ENCODE measurements at places on chromosomes 5 and 9. TPM values are rescaled to one million over a fixed set of nuclear protein-coding genes. Genes with fewer than 3 reads are reported as not detected.

The VCAN gene
- total RNA-seq: 25.2 TPM

The OGN gene
- 19.2 TPM for total RNA-seq

The MEIKIN gene
- total RNA-seq: not detected

The FSTL4 gene
- not detected for total RNA-seq

The SPINK4 gene
- not detected for total RNA-seq

The NOXA1 gene
- 2.0 TPM for total RNA-seq

The ST8SIA4 gene
- total RNA-seq: 3.2 TPM

The TMEM215 gene
- not detected for total RNA-seq

The CREBRF gene
- total RNA-seq: 24.1 TPM

GRCh38 chr5:141701360-141702119 lies 19.5 kb upstream of the ARAP3 start:
- H3K36me3 ChIP-seq: no peaks in the 10 kb centered on the region
- no peak for DNase-seq
- H3K4me3 ChIP-seq: peak overlapping the region; percentile 65
- H3K27me3 ChIP-seq: peaks cover 66% of the 10 kb centered on the region

GRCh38 chr9:125626187-125626586 lies 80.8 kb downstream of the MAPKAP1 start:
- H3K36me3 ChIP-seq: no peaks in the 10 kb centered on the region
- DNase-seq: no peak
- H3K4me3 ChIP-seq: no peak overlapping the region
- no peaks in the 10 kb centered on the region for H3K27me3 ChIP-seq
- no peak overlapping the region for H3K27ac ChIP-seq
- H3K4me1 ChIP-seq: peaks cover 7% of the 10 kb centered on the region

- H3K4me3 ChIP-seq: no peak overlapping the region
- peaks cover 34% of the 10 kb centered on the region for H3K4me1 ChIP-seq
- H3K36me3 ChIP-seq: no peaks in the 10 kb centered on the region
- H3K27me3 ChIP-seq: no peaks in the 10 kb centered on the region
These were observed 240.7 kb downstream of the CSNK1G3 start for GRCh38 chr5:123752552-123753179.

- peak; percentile 61 for DNase-seq
- peak overlapping the region; percentile 97 for H3K27ac ChIP-seq
- no peaks in the 10 kb centered on the region for H3K27me3 ChIP-seq
- H3K4me1 ChIP-seq: peaks cover 58% of the 10 kb centered on the region
These were observed 1.0 kb upstream of the RXRA start for GRCh38 chr9:134325096-134325812.

DNA sequence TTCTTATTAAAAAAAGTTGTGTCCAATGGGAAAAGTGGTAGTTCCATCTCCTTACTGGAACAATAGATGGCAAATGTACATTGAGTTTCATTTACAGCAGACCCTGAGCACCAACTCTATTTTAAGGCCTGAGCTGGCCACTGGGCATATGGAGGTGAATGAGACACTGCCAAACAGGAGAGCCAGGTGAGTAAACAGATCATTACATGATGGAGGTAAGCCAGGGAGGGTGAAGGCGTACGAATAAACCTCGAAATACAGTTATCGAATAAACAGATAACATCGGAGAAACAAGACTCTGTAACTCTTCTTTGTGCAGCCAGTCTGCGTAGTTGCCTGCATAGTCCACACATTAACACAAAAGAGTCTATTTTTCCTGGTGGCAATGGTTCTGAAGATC lies 446.4 kb upstream of the KLF4 start:
- no peak for DNase-seq
- H3K4me1 ChIP-seq: no peaks in the 10 kb centered on the region
- H3K4me3 ChIP-seq: no peak overlapping the region
- H3K27ac ChIP-seq: no peak overlapping the region

DNA sequence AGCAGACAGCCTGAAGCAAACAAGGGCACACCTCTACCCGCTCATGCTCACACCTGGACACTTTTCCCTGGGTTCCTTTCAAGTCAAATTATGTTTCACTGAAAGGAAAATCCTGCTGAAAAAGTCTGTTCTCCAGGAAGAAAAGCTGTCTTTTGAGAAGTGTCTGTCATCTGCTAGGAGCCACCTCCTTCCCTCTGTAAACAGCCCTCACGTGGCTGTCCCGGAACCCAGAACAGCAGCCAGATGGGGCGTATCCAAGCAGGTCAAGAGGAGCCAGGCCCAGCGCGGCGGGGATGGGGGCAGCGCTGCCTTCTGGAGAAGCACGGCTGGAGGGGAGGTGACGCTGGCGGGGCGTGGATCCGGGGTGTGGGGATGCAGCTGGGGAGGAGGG lies at the start of gene PNPLA7:
PNPLA7 (minus strand) TSS at position 172 of the 391 bp plus-strand sequence. CDS start 205 bp downstream, outside the sequence.
- H3K4me3 ChIP-seq: peak within 1 kb of the TSS; percentile 97
- peak within 1 kb of the TSS; percentile 99 for H3K27ac ChIP-seq
- DNase-seq: peak; percentile 91
- H3K4me1 ChIP-seq: peaks cover 48% of the 10 kb centered on the region
- peaks cover 15% of the 10 kb centered on the region for H3K36me3 ChIP-seq
- H3K27me3 ChIP-seq: no peaks in the 10 kb centered on the region

GRCh38 chr5:135133698-135134515 lies 99.9 kb upstream of the PITX1 start:
- DNase-seq: no peak
- H3K4me3 ChIP-seq: no peak overlapping the region
- H3K4me1 ChIP-seq: no peaks in the 10 kb centered on the region
- no peak overlapping the region for H3K27ac ChIP-seq

DNA sequence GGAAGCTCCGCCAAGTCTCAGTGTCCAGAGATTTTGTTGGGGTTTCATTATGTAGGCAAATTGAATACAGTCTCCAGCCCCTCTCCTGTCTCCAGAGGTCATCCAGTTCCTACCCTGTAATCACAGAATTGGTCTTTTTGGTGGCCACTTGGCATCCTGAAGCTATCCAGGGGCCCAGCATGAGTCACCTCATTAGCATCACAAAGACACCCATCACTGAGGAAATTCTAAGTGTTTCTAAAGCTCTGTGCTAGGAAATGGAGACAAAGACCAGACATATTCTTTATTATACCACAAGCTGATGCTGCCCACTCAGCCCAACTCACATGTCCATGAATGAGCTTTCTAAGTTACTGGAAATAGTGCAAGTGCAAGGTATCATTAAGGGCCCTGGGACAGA lies 229.9 kb downstream of the DOCK8 start:
- H3K36me3 ChIP-seq: no peaks in the 10 kb centered on the region
- no peaks in the 10 kb centered on the region for H3K27me3 ChIP-seq
- H3K4me3 ChIP-seq: no peak overlapping the region

GRCh38 chr5:85896514-85896913 lies 721.2 kb upstream of the COX7C start:
- no peaks in the 10 kb centered on the region for H3K36me3 ChIP-seq
- H3K27me3 ChIP-seq: no peaks in the 10 kb centered on the region
- H3K4me3 ChIP-seq: no peak overlapping the region
- no peak overlapping the region for H3K27ac ChIP-seq

DNA sequence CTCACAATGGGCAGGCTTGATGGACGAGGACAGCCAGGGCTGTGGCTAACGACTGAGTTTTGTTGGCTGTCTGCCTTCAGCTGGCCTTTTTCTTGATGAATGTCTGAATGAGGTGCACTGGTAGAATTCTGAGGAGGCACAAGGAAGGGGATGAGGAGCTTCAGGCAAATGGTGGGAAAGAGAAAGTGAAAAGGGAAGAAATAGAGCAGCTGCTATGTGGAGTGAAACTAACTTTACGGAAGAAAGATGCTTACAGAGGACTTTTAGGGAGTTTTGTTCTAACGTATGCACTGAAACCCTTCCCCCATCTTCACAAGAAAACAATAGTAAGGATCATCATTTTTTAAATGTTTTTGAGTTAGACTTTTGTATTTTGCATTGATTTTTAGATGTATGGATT lies 45.3 kb downstream of the OR2K2 start:
- H3K27ac ChIP-seq: no peak overlapping the region
- no peaks in the 10 kb centered on the region for H3K4me1 ChIP-seq
- H3K36me3 ChIP-seq: no peaks in the 10 kb centered on the region
- DNase-seq: no peak
- peaks cover 5% of the 10 kb centered on the region for H3K27me3 ChIP-seq

GRCh38 chr5:131996210-131997025 lies 15.0 kb downstream of the ACSL6 start:
- H3K27ac ChIP-seq: no peak overlapping the region
- no peak for DNase-seq
- no peaks in the 10 kb centered on the region for H3K36me3 ChIP-seq
- no peaks in the 10 kb centered on the region for H3K4me1 ChIP-seq
- no peaks in the 10 kb centered on the region for H3K27me3 ChIP-seq
- no peak overlapping the region for H3K4me3 ChIP-seq

GRCh38 chr5:80234116-80234948 lies 21.5 kb downstream of the SERINC5 start:
- no peaks in the 10 kb centered on the region for H3K27me3 ChIP-seq
- H3K4me1 ChIP-seq: peaks cover 18% of the 10 kb centered on the region
- H3K27ac ChIP-seq: no peak overlapping the region

GRCh38 chr5:175524211-175524610 lies 45.9 kb downstream of the SFXN1 start:
- no peaks in the 10 kb centered on the region for H3K4me1 ChIP-seq
- no peak for DNase-seq
- H3K27ac ChIP-seq: no peak overlapping the region
- no peaks in the 10 kb centered on the region for H3K27me3 ChIP-seq
- no peak overlapping the region for H3K4me3 ChIP-seq
- H3K36me3 ChIP-seq: peaks cover 88% of the 10 kb centered on the region

DNA sequence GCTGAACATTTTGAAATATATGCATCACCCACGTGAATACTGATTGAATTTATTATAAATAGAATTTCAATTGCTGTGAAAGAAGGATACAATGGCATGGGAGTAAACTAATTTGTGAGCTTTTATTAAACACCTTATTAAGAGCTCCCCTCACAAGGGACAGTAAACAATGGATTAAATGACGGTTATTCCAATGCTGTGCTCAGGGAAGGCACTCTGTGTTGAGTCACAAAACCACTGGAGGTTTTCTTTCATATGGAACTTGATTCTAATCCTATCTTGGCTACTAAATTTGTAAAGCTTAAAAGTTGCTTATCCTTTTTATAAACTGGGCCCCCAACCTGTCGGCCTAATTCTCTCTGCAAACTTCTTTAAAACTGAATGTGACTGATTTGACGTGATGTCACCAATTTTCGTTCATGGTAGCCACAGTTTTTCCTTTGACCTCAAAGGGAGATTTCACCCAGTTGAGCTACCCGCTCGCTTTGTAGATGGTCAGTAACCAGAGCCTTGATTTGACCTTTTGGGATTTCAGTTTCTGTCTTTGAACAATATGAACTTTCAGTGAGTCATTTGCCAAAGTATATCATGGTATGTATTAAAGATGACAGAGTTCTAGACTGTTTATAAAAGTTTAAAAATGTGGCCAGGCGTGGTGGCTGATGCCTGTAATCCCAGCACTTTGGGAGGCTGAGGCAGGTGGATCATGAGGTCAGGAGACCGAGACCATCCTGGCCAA lies 61.3 kb upstream of the PIK3R1 start:
- H3K27ac ChIP-seq: no peak overlapping the region
- peaks cover 4% of the 10 kb centered on the region for H3K4me1 ChIP-seq
- H3K36me3 ChIP-seq: no peaks in the 10 kb centered on the region
- H3K27me3 ChIP-seq: no peaks in the 10 kb centered on the region
- no peak overlapping the region for H3K4me3 ChIP-seq
- no peak for DNase-seq

GRCh38 chr9:36765077-36765390 lies 192.3 kb downstream of the MELK start:
- no peak overlapping the region for H3K27ac ChIP-seq
- no peak overlapping the region for H3K4me3 ChIP-seq
- H3K27me3 ChIP-seq: peaks cover 75% of the 10 kb centered on the region
- DNase-seq: no peak

- no peaks in the 10 kb centered on the region for H3K4me1 ChIP-seq
- H3K4me3 ChIP-seq: no peak overlapping the region
- H3K36me3 ChIP-seq: no peaks in the 10 kb centered on the region
- H3K27ac ChIP-seq: no peak overlapping the region
- no peak for DNase-seq
These were observed 539.9 kb downstream of the BRINP1 start for GRCh38 chr9:118829334-118829733.

GRCh38 chr9:93315118-93315517 lies 131.2 kb downstream of the WNK2 start:
- H3K27me3 ChIP-seq: peaks cover 4% of the 10 kb centered on the region
- no peak for DNase-seq
- no peak overlapping the region for H3K27ac ChIP-seq
- H3K4me1 ChIP-seq: no peaks in the 10 kb centered on the region
- no peak overlapping the region for H3K4me3 ChIP-seq

GRCh38 chr9:114099669-114100270 lies 678 bp upstream of the KIF12 start:
- no peak overlapping the region for H3K27ac ChIP-seq
- no peak overlapping the region for H3K4me3 ChIP-seq
- H3K4me1 ChIP-seq: peaks cover 15% of the 10 kb centered on the region
- H3K27me3 ChIP-seq: peaks cover 58% of the 10 kb centered on the region
- no peak for DNase-seq
- H3K36me3 ChIP-seq: no peaks in the 10 kb centered on the region

GRCh38 chr5:127011961-127012644 lies 18.3 kb downstream of the MARCHF3 start:
- no peaks in the 10 kb centered on the region for H3K27me3 ChIP-seq
- no peak for DNase-seq
- peaks cover 70% of the 10 kb centered on the region for H3K4me1 ChIP-seq
- no peak overlapping the region for H3K4me3 ChIP-seq
- peak overlapping the region; percentile 68 for H3K27ac ChIP-seq

DNA sequence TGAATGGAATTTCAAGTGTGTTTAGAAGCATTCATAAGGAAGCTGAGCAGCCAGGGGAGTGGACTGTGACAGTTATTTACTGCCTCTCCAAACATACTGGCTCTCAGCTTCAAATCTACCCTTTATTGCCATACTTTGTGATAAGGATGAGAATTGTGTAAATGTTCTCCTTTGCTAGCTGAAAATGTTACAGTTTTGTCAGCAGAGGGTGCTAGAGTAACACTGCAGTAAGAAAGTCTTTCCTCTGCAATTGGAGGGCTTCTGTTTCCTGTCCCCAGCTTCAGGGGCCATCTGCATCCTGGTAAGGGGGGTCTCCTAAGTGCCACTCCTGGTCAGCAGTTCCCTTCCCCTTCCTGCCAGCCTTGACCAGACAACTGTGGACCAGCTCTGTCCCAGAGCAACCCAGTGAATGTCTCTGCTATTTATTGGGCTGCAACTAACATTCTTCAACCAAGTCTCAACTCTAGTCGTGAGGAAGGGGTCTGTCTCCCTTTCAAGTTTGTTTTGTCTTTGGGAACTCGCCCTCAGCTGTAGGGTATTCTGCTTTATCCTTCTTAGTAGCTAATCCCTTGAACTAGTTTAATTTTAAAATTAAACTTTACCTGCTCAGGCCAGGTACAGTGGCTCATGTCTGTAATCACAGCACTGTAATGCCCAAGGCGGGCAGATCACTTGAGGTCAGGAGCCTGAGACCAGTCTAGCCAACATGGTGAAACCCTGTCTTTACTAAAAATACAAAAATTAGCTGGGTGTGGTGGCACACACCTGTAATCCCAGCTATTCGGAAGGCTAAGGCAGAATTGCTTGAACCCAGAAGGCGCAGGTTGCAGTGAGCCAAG lies 45.3 kb downstream of the RAPGEF6 start:
- H3K36me3 ChIP-seq: no peaks in the 10 kb centered on the region
- H3K27me3 ChIP-seq: no peaks in the 10 kb centered on the region
- peaks cover 28% of the 10 kb centered on the region for H3K4me1 ChIP-seq
- no peak overlapping the region for H3K4me3 ChIP-seq

All from left ventricle myocardium inferior (tissue), 1 donor.